ENCODE measurements at places on chromosomes 11 and 22.

- no peak for DNase-seq
Measured at GRCh38 chr11:103537904-103538502, 428.8 kb downstream of the DYNC2H1 start.

DNA sequence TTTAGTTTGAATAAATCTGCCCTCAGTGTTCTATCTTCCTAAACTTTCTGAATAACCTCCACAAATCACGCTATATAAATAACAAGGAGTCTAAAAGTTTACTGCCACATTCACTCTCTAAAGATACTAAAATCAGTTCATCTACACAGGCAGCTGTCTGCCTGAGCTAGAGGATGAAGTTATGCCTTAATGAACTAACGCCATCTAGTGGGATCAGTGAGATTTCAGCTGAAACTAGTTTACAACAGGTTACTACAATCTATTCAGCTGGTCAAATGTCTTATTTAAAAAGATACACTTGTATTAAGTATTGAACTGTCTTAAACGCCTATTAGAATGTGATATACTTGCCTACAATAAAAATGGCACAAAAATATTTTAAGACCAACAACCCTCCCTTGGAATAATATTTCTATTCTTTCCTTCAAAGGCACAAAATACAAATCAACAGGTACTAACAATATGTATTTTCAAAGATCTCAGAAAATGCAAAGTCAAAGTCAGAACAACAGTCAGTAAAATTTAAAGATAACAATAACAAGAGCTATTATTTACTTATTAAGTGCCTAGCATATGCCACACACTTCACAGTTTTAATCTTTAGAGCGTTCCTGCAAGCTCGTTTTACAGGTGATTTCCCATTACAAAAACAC is 84.1 kb downstream of the LARGE2 start:
- no peak for DNase-seq

GRCh38 chr11:118497831-118498230 is 29.4 kb upstream of the TTC36 start:
- no peak for DNase-seq

DNA sequence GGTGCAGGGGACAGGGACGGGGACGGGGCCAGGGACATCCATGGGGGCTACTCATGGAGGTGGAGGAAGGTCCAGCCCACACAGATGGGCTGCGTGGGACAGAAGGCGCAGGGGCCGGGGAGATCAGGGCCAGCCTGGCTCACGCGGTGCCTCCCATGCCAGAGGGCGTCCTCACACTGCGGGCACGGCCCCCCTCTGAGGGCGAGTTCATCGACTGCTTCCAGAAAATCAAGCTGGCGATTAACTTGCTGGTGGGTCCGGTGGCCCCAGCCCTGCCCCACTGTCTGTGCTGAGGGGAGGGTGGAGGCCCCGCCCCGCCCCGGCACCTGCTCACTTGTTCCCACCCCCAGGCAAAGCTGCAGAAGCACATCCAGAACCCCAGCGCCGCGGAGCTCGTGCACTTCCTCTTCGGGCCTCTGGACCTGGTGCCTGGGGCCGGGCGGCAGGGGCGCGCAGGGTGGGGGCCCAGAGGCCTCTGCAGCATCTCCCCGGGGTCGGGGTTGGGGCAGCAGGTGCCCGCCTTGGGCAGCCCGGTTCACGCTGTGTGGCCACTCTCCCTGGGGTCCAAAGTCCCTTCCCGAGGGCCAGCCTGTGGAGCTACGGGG is 15.8 kb downstream of the EPS8L2 start:
- DNase-seq = peak; percentile 77

- DNase-seq = no peak
Measured at GRCh38 chr11:75945446-75945845, 130.4 kb downstream of the UVRAG start.

GRCh38 chr11:61144511-61145179 is 16.6 kb downstream of the VPS37C start:
- peak; percentile 48 for DNase-seq

- no peak for DNase-seq
Measured at GRCh38 chr22:23264610-23265367, 84.5 kb downstream of the BCR start.

GRCh38 chr11:26027887-26028286 is 304.0 kb upstream of the ANO3 start:
- DNase-seq = no peak

DNA sequence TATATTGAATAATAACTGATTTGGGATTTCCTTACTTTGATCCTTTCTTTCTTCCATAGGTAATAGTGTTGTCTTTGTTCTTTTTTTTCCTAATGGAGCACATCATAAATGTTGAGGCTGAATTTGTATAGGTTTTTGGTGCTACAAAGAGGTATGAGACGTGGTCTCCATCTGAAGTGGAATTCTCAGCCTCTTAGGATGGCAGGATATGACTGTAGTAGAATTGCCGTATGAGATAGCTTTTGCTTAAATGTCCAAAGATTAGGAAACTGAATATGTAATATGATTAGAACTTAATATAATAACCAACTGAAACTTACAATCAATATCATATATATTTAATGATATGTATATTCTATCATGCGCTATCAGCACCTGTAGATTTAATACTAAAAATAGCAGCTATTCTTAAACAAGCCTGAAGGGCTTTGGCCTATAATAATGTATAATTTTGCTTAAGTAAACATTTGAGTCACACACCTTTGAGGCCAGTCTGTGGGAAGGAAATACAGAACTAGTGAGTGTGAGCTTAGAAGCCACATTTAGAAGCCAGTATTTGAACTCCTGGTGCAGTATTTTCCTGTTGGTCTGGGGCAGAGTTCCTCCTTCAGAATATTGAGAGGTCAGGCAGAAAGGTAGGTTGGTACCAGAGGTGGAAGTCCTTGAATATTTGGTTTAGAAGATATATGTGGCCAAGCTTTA is 62.6 kb downstream of the SWAP70 start:
- no peak for DNase-seq

DNA sequence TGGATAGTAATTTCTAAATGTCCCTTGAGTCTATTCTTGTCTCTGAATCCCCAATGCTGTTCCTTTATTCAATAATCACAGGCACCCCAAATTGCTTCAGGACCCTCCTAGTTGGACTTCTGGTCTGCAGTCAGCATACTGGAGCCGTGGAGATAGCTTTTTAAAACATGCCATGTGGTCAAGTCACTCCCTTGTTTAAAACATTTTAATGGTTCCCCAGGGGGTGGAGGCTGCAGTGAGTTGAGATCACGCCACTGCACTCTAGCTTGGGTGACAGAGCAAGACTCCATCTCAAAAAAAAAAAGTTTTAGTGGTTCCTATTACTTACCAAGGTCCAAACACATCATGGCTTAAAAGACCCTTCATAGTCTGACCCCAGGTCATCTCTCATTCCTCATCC is 220.3 kb downstream of the ADAMTS15 start:
- no peak for DNase-seq

- no peak for DNase-seq
Measured at GRCh38 chr11:5196731-5197130, 3.8 kb downstream of the OR51V1 start.

GRCh38 chr11:91913407-91913806 is 311.2 kb upstream of the FAT3 start:
- DNase-seq = no peak

DNA sequence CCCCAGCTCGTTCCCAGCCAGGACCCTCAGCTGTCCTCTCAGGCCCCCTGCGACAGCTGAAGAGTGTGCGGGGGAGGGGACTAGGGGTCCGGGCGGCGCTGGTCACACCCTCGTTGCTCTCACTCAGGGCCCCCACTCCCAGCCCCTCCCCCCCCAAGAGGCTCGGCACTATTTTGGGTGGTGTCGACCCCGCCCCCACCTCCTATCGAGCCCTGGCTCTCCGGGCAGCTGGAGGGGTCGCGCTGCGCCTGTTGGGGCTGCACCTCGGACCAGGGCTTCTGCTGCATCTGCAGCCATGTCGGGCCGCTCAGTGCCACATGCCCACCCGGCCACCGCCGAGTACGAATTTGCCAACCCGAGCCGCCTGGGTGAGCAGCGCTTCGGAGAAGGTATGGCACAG is at the start of gene HSPB2:
Gene HSPB2, plus strand, starts transcription at position 200 of the 400 bp plus-strand sequence. Its CDS starts 96 bp downstream, at position 296.
- DNase-seq = no peak

DNA sequence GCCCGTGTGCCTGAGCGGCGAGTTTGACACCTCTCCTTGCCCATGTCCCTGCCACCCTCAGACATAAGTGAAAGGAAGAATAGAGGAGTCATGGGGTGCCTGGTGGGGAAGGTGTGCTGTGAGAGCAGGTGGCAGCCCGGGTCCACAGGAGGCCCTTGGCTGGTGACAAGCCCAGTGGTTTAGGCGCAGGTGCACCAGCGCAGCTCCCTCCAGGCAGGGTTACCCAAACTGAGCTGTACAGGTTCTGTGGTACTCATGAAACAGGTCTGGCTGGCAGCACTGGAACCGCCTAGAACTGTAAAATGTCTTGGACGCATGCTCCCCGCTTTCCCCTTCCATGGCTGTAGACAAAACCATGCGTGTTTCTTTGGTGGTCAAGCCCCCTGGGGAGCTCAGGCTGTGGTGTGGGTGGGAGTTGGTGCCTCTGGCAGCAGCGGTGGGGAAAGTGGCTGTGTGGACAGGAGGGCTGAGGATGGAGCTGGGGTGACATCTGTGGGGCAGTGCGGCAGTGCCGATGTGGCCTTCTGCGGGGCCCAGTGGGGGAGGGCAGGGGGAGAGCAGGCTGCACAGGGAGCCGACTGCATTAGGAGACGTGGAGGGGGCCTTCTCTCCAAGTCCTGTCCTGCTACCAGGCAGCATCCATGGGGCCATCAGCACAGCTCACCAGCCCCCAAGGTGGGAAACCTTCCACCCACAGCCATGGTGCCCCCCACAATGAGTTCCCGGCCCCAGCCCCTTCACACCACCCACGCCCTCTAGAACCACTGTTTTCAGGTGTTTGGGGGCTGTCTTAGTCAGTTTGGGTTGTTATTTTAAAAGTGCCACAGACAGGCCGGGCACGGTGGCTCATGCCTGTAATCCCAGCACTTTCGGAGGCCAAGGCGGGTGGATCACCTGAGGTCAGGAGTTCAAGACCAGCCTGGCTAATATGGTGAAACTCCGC is 5.6 kb upstream of the GTSE1 start:
- DNase-seq = no peak

- no peak for DNase-seq
Measured at GRCh38 chr22:17110791-17111550, 10.2 kb downstream of the TMEM121B start.

- no peak for DNase-seq
Measured at GRCh38 chr11:119388103-119388502, 6.6 kb upstream of the USP2 start.

GRCh38 chr22:29211466-29211865 is 5.8 kb downstream of the EMID1 start:
- no peak for DNase-seq

DNA sequence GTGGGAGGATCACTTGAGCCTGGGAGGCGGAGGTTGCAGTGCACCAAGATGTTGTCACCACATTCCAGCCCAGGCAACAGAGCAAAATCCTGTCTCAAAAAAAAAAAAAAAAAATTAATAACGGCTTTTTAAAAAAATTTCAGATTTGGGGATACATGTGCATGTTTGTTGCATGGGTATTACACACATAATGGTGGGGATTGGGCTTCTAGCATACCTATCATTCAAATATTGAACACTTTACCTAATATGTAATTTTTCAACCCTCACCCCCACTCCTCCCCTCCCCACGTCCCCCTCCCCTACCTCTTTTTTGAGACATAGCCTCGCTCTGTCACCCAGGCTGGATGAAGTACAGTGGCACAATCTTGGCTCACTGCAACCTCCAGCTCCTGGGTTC is 40.1 kb downstream of the ABTB2 start:
- no peak for DNase-seq

DNA sequence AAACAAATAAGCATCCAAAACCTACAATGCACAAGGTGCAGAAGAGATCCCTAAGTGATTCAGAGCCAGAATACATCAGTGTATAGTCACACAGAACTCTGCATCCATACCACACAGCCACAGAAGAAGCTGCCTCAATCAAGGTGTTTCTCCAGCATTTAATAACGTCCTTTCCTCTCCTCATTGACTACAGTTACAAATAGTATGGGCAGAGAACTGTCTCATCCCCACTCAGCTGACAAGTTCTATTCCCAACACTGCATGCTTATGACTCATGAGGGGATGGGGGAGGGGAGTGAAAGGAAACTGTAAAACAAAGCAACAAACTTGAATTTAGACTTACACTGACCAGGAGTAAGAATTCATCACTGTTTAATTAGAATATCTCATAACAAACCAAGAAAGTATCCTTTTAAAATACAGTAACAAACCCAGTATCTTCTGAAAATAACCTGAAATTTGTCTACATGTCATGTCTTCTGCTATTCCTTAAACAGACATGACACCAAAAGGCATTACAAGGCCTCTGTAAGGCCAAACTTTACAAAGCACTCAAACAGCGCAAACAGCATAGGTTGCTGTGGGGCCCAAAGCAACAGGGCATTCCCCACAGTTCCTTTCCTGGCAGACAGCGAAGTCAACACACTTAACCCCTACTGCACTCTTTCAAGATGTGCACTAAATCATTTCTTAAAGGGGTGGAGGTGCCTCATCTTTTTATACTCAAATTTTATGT is 29.3 kb downstream of the CELF1 start:
- no peak for DNase-seq

- no peak for DNase-seq
Measured at GRCh38 chr11:45227836-45228235, 58.3 kb downstream of the SYT13 start.

DNA sequence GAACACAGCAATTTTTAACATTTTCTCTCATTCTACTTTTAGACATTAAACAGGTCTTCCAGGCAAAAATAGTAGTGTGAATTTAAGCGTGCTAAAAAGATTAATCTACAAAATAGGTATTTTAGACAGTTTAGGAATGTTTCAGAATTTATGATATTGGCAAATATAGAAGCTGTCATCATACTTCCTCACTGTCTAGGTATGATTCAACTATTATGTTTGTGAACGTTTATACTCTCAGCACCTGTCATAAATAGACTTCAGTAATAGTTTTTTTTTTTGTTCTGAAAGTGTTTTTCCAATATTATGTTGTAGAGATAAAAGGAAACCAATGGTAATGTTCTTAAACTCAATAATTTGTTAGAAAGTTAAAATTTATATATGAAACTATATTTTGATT is 103.0 kb downstream of the ARHGAP42 start:
- DNase-seq = no peak

DNA sequence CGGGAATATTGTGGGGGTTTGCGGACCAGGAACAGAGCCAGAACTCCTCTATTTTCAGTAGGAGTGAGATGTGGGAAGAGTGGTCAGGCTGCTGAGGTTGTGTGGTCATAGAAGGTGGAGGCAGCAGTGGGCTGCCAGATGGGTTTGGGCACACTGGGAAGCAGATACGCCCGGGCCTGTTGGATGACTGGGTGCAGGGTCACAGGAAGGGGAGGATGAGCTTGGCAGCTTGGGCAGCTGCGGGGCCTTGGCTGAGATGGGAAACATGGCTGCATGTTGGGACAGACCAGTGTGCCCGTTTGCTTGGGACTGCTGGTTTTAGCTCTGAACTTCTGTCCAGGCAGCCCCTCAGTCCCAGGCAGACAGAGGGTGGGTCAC is 11.4 kb downstream of the SHANK3 start:
- DNase-seq = no peak

- no peak for DNase-seq
Measured at GRCh38 chr22:19621373-19622060, 92.8 kb upstream of the SEPTIN5 start.

GRCh38 chr22:19927696-19928095 is 13.9 kb upstream of the COMT start:
- DNase-seq = no peak
